ENCODE measurements at places on chromosomes 6 and 20.
A peak's percentile ranks its signal among the peaks of the same experiment; 100 is the strongest.

DNA sequence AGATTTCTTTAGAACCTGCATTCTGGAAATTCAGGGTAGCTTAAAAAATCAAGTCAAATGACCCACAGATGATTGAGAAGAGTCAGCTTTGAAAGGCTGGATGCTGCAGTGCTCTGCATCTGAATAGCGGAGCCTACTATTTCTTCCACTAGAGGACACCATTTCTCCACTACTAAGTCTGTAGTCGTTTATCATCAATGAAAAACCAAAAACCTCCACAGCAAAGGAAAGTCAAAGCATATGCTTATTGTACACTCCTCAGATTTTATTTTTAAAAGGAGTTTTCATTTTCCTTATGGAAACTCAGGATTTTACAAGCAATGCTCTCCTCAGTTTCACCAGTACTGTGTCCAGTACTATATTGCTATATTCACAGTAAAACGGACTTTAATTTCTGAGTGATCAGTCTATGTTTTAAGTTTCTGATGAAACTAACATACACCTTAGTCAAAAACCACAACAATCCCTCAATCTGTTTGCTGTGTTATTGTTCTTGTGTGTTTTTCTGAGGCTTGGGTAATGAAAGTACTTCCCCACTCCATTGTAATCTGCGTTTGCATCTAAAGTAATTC is 50.5 kb upstream of the ENPP5 start:
- peak; percentile 11 for DNase-seq

GRCh38 chr6:148967541-148967956 is 220.7 kb downstream of the UST start:
- no peak for DNase-seq

- DNase-seq = no peak
Measured at GRCh38 chr20:10096790-10097189, 62.0 kb downstream of the ANKEF1 start.

GRCh38 chr6:44567406-44567805 is 179.9 kb downstream of the CDC5L start:
- no peak for DNase-seq

GRCh38 chr6:169978615-169979161 is 227.3 kb downstream of the ERMARD start:
- DNase-seq = no peak

GRCh38 chr6:20440296-20440695 is 38.6 kb downstream of the E2F3 start:
- DNase-seq = no peak

- DNase-seq = no peak
Measured at GRCh38 chr6:126341126-126341525, 1.2 kb downstream of the CENPW start.

DNA sequence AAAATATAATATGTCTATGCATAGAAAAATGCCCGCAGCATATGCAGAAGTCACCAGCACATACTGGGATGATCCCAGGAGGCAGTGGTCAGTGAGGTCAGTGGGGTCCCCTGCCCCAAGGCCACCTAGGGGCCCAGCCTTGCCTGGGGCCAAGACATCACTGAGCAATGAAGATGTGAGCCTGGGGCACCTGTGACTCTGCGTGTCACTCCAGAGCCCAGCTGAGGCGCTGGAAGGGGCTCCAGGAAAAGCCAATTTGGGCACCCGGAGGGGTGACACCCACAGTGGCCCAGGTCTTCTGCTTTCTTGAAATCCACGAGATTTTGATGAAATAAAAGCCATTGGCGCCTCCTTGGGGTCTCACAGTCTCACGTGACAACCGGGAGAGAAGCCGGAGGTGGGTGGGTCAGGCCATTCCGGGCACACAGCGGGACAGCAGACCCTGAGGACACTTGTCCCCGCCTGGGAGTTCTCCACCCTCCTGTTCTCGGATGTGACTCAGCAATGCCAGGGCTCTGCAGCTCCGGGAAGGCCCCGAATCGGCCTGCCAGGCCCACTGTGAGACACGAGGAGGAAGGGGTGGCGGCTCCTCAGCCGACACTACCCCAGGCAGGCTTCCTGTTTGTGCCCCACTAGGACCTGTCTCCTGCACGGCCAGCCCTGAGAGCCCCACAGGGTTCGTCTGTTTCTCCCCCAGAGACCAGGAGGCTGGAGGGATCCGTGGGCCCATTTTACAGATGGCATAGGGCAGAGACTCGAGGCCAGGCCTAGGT is 24.4 kb upstream of the SLCO4A1 start:
- DNase-seq = peak; percentile 84

DNA sequence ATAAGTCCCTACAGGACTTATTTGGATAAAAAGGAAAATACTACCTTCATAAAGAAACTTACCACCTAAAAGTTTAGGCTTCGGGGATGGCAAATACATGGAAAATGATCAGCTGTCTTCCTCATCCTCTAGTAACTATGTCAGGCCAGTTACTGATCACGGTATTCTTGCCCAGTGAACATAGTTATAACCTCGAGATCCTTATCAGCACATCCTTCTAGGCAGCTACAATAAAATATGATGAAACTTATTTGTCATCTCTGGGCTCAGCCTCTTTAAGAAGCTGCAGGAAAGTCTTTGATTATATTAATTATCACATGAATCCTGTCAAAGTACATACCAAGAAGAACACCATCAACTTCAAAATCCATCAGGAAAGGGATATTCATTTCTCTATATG is 41.8 kb downstream of the SF3B5 start:
- no peak for DNase-seq

DNA sequence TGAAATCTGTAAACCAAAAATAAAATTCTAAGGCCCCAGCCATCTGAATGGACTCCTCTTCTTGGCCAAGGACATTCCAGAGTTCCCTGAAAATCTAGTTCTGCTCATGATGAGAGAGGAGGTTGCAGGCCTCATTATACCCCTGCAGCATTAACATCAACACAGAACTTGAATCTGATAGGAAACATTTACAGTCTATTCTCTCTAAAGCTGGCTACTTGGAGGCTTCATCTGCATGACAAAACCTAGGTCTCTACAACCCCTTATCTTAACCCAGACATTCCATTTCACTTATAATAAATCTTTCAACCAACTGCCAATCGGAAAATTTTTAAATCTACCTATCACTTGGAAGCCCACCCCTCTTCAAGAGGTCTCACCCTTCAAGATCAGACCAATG is 15.7 kb downstream of the RTN4IP1 start:
- no peak for DNase-seq

DNA sequence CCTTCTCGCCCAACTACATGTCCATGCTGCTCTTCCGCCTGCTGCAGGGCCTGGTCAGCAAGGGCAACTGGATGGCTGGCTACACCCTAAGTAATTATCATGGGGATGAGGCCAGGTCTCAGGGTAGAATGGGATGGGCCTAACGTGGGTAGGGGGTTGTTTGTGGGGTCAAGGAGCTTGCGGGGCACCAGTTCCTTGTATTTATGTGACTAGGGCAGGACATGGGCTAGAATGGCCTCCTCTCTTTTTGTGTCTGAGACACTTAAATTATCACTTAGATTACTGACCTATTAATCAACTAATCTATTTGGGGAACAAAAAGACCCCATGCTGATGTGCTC is 10.7 kb downstream of the SLC22A1 start:
- DNase-seq = no peak

- no peak for DNase-seq
Measured at GRCh38 chr6:42140756-42141602, 1.4 kb downstream of the C6orf132 start.

- DNase-seq = no peak
Measured at GRCh38 chr6:74066168-74066871, 370.3 kb downstream of the CD109 start.

GRCh38 chr20:46512943-46513844 is at the start of gene ZNF334:
Gene ZNF334 (minus strand): TSS chr20:46513559. CDS start chr20:46512102, 1,457 bp downstream.
- DNase-seq = peak; percentile 83

DNA sequence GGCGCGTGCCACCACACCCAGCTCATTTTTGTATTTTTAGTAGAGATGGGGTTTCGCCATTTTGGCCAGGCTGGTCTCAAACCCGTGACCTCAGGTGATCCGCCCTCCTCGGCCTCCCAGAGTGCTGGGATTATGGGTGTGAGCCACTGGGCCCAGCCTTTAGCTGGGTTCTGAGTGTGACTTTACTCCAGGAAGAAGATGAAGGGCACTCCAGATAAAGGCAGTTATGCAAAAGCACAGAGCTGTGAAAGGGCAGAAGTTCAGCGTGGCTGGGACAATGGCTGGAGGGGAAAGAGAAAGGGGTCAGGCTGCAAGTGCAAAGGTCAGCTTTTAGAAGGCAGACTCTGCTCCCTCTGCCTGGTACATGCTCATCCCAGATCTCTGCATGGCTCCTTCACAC is 39.7 kb downstream of the MAP3K5 start:
- DNase-seq = no peak

GRCh38 chr20:61445138-61445537 is 193.1 kb downstream of the CDH4 start:
- DNase-seq = no peak

GRCh38 chr6:106637717-106638341 is 8.5 kb downstream of the QRSL1 start:
- no peak for DNase-seq

DNA sequence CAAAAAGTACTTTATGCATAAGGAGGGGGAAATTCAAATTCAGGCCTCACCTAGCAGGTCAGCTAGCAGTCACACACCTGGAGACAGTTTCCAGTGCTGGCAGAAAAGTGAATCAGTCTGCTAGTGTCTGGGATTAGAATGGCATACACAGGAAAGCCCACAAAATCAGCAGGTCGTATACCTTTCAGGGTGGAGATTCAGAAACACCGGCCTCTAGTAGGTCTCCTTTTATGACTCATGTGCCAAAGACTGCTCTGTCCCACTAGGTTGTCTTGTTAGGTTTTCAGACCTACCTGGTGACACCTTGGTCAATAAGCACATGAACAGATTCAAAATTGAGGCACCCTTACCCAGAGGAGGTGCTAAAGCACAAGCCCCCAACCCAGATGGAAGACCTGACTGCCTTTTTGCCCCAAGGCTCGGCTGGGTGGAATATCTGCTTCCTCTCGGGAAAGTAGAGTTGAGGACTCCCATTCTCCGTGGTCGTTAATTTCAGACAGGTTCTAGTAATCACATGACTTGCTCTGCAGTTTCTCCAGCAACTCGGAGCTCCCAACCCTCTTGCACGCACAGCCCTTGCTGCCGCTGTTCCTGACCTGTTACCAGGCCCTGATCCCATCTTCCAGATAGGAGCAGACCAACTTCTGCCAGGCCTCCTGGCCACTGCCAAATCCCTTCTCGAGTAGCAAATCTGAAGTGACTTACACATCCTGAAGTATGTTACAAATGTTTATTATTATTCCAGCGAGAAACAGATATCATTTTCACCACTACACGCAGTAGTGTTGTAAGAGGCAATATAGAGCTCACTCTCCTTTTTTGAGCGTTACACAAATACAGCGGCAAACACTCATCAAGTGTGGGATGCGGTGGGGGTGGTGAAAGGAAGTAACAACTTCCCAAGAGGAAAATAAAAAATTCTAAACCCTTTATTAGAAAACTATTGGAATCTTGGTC is 46.6 kb downstream of the AGPAT4 start:
- DNase-seq = no peak

DNA sequence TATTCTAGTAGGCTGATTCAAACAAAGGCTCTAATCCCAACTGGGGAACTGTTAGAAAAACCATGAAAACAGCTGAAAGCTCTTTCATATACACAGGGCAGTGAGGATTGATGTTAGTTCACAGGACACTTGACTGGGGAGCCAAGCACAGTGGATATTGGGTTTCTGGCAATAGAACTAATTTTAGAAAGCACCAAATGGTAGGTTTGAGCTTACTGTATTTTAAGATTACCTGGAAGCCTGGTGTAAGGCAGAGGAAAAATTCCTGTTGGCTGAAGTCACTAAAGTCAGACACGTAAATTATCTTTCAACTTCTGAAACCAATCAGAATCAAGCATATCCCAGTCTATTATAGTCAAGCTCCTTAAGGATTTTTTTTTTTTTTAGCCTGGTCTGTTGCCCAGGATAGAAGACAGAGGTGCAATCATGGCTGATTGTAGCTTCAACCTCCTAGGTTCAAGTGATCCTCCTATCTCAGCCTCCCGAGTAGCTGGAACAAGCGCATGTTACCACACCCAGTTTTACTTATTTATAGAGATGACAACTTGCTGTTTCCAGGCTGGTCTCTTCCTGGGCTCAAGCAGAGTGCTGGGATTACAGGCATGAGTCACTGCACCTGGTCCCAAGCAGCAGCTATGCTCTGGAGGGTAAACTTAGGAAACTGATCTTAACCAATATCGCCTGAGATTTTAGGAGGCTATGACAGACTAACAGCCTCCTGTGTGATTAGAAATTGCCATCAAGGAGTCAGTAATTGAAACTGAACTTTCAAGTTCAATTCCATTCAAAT is 32.5 kb upstream of the SYNCRIP start:
- no peak for DNase-seq

DNA sequence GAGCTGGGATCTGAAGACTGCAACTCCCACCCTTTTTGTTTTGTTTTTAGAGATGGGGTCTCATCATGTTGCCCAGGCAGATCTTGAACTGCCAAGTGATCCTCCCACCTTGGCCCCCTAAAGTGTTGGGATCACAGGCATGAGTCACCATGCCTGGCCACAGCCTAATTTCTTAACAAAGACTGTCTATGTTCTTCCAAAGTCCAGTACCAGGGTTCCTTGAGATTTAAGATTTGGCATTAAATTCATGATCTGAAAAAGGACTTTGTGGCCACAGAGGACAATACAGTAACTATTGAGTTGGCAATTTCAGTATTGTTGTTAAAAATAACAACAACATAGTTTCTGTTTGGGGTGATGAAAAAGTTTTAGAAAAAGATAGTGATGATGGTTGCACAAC is 28.7 kb upstream of the BEND3 start:
- DNase-seq = no peak

GRCh38 chr6:114906096-114906495 is 563.3 kb upstream of the HS3ST5 start:
- no peak for DNase-seq

DNA sequence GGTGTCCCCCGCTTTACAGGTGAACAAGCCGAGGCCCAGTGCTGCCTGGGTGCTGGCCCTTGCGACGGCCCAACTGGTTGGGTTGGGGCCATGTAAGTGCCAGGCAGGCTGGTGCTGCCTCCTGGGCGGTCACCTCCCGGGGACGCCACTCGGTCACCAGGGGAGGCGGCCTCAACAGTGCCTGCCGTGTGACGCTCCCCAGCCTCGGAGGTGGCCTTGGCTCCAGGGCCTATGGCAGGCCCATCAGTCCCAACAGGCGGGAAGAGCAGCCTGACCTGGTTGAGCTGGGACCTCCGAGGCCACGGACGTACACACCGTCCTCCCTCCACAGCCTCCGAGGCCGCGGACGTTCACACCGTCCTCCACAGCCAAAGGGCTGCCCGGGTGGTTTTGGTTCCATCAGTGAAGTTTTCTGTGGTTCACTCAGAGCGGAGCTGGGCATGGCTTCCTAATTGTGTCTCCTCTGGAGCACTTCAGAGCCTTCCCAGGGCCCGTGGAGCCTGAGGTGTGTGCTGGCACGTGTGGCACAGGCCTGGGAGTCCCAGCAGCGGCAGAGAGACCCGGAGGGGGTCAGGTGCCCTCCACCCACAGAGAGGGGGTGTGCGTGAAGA is 19.3 kb upstream of the SLCO4A1 start:
- DNase-seq = no peak
